ENCODE measurements at places on chromosomes 16 and 17.
A peak's percentile ranks its signal among the peaks of the same experiment; 100 is the strongest.

GRCh38 chr16:534856-535445 is 7.4 kb downstream of the CAPN15 start:
- no peak for DNase-seq

- no peak for DNase-seq
Observed at GRCh38 chr17:80888276-80889160, 103.1 kb upstream of the CHMP6 start.

GRCh38 chr17:32486111-32486700 is 587 bp upstream of the CDK5R1 start:
- DNase-seq = peak; percentile 91

DNA sequence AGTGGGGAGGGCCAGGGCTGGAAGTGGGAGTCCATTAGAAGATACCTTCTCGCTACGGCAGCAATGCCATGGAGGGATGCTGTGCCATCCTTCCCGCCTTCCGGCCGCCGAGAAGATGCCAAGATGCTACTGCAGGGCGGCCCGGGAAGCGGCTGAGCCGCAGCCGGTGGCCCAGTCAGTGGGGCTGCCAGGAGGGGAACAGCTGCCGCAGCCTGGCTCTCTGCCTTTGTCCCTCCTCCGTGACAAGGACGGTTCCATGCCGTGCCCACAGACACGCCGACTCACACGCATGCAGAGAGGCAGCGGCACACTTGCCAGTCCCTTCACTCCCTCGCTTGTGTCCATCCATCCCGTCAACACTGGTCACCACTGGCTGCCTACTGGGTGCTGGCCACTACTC is 20.2 kb upstream of the NCBP3 start:
- DNase-seq = no peak

DNA sequence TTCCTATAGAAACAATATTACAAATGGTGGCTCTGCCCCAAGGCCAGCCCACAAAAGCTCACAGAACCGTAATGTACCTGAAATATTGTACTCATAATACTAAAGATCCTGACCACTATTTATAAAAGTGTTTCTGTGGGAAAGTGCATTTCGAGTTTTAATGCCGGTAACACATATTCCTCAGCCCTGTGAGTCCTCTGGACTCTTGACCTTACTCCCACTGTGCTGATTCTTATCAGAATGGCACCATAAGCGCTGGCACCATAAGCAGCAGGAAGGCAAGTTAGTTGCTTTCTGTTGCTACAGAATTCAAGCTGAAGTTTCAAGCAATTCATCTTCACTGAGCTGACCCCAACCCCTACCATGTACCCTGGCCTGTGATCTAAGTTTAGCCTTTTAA is 36.4 kb upstream of the MED13 start:
- no peak for DNase-seq

GRCh38 chr17:77470330-77470786 is 329.6 kb downstream of the SEC14L1 start:
- no peak for DNase-seq

GRCh38 chr16:82888591-82889001 is 261.8 kb downstream of the CDH13 start:
- DNase-seq = no peak

DNA sequence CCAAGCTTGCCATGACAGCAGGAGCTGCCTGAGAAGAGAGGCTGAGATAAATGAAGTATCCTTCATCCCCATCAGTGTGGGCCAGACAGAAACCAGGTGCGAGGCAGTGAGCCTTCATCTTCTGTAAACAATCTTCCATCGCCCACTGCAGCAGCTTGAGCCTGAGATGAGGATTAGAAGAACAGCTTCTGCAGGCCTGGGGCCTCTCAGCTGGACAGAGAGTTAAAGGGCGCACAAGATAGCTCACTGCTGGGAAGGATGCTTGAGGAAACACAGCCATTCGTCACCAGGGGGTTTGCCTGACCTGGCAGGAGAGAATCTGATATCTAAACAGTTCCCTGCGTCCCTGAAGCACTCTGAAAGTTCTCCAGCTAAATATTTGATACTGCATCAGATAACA is 27.1 kb downstream of the HOXB1 start:
- DNase-seq = no peak

GRCh38 chr16:54291656-54292487 is 5.3 kb upstream of the IRX3 start:
- DNase-seq = no peak

DNA sequence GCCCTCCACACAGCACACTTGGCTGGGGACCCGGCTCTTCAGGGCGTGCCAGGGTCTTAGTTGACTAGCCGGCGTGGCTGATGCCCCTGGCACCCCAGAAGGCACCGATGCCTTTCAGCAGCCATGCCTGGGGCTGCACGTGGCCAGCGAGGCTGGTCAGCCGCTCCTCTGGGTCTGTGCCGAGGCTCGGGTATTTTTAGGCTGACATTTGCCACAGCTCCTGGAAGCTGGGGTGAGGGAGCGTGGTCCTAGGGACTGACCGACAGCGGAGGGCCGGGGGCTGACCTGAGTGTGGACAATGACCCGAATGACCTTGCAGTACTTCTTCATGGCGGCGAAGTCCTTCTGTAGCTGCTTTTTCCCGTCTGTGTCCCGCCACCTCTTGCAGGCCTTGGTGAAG is 3.9 kb downstream of the RPL3L start:
- DNase-seq = no peak

- DNase-seq = no peak
Observed at GRCh38 chr17:35915153-35915964, 15.2 kb downstream of the RDM1 start.

GRCh38 chr17:66351033-66351432 is 48.6 kb downstream of the PRKCA start:
- DNase-seq = no peak

DNA sequence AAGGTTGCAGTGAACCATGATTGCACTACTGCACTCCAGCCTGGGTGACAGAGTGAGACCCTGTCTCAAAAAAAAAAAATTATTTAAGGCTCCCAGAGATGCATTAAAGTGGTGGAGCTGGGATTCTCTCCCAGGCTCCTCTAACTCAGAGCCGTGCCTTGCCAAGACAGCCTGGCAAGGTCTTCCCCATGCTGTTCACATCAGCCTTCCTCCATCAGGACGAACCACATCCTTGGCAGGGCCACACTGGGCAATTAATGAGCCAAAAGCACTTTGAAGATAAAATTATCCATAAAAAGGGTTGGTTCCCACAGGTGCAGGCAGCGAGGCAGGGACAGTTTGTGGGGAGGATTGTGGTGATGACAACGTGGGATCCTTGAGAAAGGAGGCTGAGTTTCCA is 19.8 kb upstream of the BBS2 start:
- DNase-seq = no peak

GRCh38 chr16:897701-898100 is 73.1 kb downstream of the LMF1 start:
- DNase-seq = no peak

- DNase-seq = no peak
Observed at GRCh38 chr16:57617604-57618111, 10.8 kb upstream of the ADGRG1 start.

- DNase-seq = no peak
Observed at GRCh38 chr17:53061446-53061845, 761.3 kb upstream of the KIF2B start.

DNA sequence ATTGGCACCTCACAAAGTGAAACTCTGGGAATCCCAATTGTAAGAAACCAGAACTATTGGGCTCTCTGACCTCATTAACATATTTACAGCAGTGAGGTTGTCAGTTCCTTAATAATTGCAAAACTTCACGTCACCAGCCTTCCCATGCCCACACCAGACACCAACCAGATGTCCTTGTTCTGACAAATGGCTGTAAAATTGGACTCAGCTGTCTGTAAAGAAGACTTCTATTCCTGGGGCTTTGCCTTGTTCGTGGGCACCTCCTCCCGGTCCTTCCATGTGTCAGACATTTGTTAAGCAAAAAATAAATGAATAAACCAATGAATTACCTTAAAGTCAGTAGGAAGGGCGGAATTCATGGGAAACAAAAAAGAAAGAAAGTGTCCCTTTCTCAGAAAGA is 284.3 kb upstream of the CDH11 start:
- no peak for DNase-seq

DNA sequence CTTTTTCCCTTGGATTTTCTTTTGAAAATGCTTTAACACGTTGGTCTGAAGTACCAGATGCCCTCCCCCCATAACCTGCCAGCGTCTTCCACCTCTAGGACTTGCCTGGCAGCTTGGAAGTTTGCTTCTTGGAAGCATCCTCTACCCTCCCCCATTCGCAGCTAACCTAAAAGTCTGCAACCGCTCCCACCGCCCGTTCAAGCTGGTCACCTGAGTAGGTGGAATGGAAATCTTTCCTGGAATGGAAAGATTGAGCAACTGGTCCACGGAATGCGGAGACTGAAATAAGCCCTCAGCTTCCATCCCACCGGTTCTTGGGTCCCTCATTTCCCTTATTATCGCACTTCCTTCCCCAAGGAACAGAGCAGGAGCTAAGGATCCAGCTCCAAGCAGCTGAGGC is 31.4 kb downstream of the HS3ST3B1 start:
- DNase-seq = no peak

GRCh38 chr16:85622683-85623082 is 9.6 kb downstream of the GSE1 start:
- DNase-seq = no peak

GRCh38 chr17:77206158-77206956 is 65.6 kb downstream of the SEC14L1 start:
- DNase-seq = no peak
